ENCODE measurements at places on chromosomes 13 and 19.

DNA sequence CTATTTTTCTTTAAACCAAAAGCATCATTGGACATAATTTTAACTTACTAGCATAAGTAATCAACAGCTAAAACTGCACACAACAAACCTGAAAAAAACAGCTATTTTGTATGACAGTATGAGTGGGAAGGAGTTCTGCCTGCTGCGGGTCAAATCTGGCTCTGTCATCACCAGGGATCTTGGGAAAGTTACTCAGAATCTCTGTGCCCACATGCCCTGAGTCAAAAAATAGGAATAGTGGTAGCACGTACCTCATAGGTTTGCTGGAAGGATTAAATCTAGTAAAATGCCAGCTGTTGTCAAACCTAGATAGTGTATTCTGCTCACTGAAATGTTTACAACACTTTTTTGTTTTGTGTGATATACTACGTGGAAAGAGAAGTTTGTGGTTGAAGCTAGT is 1.1 kb downstream of the CLN5 start:
- DNase-seq, result no peak

DNA sequence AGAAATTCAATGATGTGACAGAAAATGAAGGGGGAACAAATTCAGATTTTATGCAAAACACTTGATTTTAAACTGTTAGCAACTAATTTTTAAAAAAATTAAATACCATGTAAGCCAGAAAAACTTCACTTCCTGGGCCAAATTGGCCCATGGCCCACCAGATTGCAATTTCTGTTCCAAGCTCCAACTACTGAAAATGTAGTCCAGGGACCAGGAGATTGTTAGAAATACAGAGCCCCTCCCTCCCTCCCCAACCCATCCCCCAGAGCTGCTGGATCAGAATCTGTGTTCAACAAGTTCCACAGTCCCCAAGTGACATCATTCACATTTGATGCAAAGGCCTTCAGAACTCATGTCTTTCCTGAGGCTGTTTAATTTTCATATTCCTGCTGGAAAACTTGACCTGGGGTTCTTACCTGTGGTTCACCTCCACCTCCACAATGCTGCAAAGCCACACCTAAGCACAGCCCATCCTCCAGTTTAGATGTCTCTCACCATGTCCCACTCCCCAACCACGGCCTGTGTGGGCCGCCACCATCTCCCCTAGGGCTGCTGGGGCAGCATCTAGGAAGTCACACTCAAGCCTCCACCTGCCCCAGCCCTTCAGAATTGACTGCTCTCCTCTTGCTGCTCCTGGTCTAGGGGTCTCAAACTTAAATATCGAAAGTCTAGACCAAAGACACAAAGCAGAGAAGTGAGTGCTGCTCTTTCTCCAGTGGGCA is 482.0 kb downstream of the UQCRFS1 start:
- DNase-seq, result no peak

- no peak for DNase-seq
Observed at GRCh38 chr13:72648513-72649065, 78.8 kb downstream of the MZT1 start.

GRCh38 chr19:2866495-2867024 is 575 bp upstream of the ZNF556 start:
- no peak for DNase-seq

GRCh38 chr19:7926021-7926726 is at the start of gene CTXN1:
TSS of gene CTXN1 (minus strand) at chr19:7926135. CDS start at chr19:7925538, 597 bp downstream.
- DNase-seq, result no peak

DNA sequence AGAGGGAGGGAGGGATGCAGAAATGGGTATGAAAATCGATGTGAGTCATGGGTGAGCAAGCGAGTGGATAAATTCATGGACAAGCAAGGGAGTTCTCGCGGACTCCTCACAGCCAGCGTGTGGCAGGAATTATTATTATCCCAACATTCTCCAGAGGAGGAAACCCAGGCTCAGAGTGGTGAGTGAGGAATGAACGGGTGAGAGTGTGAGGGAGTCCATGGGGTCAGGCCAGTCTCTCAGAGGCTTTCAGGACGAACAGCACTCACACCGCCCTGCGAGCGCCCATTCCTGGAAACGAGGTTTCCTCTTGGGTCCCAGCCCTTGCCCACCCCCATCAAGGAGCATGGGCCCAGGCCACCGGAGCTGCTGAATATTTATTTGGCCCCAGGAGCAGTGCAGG is 6.3 kb upstream of the DNAAF3 start:
- DNase-seq, result no peak

Measured in thoracic aorta (tissue), 2 donors.